ENCODE measurements at places on chromosomes 12 and 14.

- no peak for DNase-seq
Observed at GRCh38 chr14:24323341-24323740, 11.5 kb downstream of the ADCY4 start.

DNA sequence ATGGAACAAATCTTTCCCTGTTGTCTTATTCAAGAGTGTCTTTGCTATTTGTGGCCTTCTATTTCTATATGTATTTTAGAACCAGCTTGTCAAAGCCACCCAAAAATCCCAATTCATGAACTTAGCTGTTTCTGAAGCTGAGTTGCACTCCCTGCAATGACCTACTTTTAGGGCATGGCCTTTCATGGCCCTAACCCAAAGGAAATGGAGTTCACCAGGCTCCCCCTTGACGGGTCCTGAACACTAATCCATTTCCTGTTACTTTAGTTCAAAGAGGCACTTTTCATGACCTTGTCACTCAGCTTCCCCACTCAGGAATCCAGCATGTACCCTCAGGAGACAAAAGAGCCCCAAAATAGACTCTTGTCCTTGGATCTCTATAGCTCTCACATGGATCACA lies 7.6 kb downstream of the TMED8 start:
- no peak for DNase-seq

DNA sequence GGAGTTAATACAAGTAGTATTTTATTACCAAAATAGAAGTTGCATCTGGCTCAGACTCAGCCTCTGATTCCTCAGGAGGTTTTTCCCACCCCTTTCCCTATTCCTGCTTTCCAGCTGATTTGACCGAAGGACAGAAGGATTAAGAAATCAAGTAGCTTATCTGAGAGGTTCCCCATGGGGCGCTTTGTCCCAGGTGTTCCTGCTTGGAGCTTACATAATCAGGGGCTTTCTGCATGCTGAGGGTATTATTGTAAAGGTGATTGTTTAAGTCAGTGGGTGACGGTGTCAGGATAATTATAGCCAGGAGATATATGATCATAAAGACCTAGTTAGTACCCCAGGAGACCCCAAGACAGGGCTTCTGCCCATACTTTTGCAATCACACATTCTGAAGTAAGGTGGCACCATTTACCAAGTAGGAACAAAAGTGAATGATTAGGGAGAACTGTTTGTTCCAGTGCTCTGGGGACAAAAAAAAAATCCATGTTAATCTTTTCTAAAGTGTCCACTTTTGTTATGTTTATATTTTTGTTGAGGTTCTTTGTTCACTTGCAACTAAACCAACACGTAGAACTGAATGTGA lies 921.3 kb downstream of the NRXN3 start:
- peak; percentile 45 for DNase-seq

- no peak for DNase-seq
Observed at GRCh38 chr12:537772-538171, 78.0 kb downstream of the B4GALNT3 start.

GRCh38 chr14:104894331-104895206 lies 29.5 kb downstream of the CEP170B start:
- DNase-seq = no peak

GRCh38 chr14:53124786-53125185 lies 28.3 kb downstream of the DDHD1 start:
- no peak for DNase-seq

- DNase-seq = no peak
Observed at GRCh38 chr14:55758796-55759195, 178.8 kb downstream of the KTN1 start.

- DNase-seq = no peak
Observed at GRCh38 chr12:131204416-131205274, 250.9 kb downstream of the ADGRD1 start.

DNA sequence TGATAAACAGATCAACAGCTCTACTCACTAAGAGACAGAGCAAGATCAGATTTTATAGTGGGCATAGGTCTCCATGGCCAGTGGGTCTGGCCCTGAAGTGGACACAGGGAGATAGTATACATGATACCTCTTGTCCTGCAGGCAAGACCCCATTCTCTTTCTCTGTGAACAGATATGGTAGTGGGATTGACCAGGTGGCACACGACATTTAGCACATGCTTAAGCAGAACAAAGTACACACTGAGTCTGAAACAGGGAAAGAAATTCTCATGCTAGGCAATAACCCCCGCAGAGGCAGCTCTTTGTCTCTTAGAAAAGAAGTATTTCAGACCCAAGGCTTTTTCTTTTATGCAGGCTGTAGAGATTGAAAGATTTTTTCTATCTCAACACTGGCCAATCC lies 1331.2 kb downstream of the FSCB start:
- no peak for DNase-seq

DNA sequence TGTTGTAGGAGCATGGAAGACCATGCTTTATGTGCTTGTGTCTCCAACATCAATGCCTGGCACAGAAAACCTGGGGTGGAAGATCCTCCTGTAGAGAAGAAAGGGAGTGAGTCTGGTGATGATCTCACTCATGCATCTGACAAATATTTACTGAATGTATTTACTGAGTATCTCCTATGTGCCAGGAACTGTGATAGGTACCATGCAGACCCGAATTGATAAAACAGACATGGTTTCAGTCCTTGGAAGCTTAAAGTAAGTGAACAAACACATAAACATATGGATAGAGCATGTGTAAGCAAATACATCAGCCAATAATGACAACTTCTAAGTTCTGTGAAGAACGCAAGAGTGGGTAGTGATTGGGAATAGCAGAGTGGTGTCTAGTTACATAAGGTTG lies 117.0 kb upstream of the CCDC198 start:
- no peak for DNase-seq

DNA sequence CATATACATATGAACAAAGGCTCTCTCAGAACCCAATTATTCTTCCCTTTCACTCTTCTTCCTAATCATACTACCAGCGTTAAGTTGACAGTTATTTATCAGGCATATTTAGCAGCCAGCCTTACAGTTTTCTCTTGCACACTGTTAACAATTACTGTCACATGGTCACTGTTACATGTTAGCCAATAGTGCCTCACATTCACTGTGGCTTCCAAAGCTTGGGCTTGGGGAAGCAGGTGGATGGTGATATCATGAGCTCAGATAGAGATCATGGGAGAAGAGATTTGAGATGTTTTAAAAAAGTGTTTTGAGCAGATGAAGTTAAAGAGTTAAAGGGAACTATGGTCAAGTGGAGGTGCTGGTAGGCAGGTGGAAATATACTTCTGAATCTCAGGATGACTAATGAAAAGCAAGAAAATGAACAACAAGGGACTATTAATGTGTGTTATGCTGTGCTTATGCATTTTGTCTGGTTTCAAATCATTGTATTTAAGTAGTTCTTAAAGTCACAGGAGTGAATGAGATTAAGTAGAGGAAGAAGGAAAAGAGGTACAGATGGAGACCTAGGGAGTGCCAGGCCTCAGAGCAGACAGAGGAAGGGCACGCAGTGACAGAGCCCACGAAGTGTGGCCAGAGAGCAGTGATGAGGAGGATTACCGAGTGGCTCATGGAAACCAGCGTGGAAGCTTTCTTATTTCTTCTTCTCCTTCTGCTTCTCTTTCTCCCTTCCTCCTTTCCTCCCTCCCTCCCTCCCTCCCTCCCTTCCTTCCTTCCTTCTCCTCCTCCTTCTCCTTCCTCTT lies 39.6 kb downstream of the BICD1 start:
- no peak for DNase-seq

DNA sequence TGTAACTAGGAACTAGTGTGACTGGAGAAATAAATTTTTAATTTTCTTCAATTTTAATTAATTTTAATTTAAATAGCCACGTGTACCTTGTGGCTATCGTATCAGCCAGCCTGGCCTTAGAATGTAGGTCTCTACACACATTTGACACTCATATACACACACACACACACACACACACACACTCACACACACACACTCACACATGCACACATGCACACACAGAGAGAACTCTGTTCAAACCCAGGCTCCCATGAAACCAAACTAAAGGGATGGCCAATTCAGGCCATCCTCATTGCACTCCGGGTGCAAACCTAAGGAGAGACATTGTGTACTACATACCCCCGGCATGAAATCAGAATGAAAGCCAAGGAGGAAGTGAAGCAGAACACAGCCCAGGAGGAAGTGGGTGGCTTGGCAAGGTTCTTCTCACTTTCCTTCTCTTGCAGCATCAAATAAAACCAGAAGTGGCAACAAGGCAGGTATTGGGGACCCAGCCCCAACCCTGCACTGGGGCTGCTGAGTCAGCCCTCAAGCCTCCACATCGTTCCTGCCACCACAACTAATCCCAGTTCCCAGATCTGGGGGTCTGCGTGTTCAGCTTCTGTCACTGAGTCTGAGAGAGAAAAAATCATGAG lies 26.2 kb upstream of the CHPT1 start:
- no peak for DNase-seq

DNA sequence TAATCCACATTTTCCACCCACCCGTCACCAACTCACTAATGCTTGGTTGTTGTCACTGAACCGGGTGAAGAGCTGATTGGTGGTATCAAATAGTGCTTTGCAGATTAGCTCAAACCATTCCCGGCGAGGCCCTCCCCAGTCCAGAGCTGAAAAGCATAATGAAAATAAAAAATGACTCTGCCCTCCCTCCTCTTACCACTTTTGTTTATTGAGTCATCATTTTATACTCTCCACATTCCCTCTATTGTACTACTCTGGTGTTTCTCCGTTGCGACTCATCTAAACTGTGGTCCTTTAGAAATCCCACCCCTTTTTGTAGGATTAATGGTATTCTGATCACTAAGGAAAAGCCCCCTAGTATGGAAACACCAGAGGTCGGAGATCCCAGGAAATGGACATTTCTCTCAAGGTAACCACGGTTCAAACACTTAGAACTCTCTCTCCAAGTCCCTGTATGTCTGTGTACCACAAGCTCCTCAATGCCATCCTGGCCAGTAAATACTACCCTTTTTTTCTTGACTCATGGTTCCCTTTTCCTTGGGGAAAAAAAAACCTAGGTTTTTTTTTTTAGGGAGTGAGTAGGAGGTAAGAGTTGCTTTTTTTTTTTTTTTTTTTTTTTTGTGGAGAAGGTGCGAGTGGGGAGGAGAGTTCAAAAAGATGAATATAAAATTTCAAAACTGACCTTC lies 42.0 kb downstream of the AREL1 start:
- no peak for DNase-seq
